ENCODE measurements at places on chromosomes 2 and 18. TPM values are rescaled to one million over a fixed set of nuclear protein-coding genes. Genes with fewer than 3 reads are reported as not detected.

Gene CRIM1
- 67.7 TPM for total RNA-seq

DNA sequence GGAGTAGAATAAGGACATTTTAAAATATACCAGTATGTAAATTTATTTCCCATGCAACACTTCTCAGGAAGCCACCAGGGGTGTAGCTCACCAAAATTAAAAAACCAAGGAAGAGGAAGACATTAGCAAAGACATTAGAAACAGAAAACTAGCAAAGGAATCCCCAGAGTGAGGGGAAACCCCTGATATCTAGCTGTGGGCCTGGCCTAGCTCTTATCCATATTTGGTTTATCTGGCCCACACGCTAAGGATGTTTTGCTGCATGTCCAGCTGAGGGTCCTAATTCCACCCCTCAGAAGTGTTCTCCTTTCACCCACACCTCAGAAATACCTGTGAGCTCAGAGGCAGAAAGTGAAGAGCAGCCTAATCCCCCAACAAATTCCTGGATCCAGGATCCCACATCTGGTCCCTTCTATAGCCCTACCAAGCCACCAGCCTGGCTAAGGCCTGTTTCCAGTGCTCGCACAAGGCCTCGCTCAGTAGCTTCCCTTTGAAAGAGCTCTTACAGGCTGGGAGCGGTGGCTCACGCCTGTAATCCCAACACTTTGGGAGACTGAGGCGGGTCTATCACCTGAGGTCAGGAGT lies 17.4 kb downstream of the OSBPL1A start:
- DNase-seq, result no peak

Gene PASK
- total RNA-seq, result 12.3 TPM

DNA sequence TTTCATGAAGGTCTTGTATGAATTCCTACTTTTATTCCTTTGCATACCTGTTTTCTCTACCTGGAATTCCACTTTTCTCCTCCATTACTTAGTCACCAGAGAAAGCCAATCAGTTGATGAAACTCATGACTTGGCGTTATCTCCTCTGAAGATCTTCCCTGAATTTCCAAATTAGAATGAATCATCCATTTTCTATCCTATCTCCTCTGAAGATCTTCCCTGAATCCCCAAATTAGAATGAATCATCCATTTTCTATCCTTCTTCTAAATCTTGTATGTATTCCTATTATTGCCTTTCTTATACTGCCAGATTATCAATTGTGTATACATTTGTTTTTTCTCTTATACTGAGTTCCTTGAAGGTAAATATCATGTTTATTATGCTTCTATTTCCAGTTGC lies 440.4 kb downstream of the CCDC85A start:
- DNase-seq, result no peak

DNA sequence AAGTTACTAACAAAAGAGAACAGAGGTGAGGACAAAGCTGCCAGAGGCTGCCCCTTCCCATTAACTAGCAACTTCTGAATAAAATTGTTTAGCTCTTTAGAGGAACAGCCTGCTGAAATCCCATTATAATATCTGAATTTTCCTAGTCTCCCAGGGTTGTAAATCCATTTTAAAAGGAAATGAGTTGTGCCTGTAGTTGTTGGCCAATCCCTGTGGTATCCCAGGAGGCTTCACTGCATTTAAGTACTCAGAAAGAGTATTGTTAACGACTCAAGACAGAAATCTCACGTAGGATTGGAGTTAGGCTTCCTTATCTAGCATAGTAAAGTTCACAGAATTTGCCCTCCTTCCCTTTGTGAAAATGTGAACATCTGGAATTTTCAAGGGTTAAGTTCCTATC lies 8.9 kb downstream of the LAPTM4A start:
- no peak for DNase-seq

Gene SP5
- total RNA-seq, result 1.7 TPM

Gene ACVR1
- 13.6 TPM for total RNA-seq
